Dorsolateral prefrontal cortex (tissue), 122 donors: ENCODE measurements at places on chromosomes 4 and X.

GRCh38 chr4:80767944-80768343 is 262.6 kb upstream of the BMP3 start:
- DNase-seq = no peak

DNA sequence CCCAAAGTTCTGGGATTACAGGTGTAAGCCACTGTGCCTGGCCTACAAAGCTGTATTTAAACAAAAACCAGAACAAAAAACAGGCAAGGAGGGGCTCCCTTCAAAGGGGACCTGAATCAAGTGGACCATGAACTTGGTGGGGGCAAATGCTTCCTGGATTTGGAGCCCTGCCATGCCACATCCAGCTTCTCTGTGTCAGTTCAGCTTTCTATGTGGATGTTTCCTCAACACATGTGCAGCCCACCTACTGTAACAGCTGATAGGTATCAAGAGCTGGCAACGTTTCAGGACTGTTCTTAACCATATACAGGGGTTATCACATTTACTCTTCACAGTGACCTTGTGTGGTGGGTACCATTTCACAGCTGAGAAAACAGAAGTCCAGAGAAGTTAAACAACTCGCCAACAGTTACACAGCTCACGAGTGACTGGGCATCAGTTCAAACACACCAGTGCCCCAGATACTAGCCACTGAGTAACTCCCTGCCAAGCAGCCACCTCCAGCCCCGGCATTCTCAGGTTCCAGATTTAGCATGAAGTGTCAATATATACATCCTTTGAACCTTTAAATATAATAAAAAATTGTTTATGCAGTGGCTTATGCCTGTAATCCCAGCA is 7.5 kb downstream of the GPR143 start:
- no peak for DNase-seq

- no peak for DNase-seq
Observed at GRCh38 chr4:76002176-76002575, 5.1 kb downstream of the CXCL9 start.

DNA sequence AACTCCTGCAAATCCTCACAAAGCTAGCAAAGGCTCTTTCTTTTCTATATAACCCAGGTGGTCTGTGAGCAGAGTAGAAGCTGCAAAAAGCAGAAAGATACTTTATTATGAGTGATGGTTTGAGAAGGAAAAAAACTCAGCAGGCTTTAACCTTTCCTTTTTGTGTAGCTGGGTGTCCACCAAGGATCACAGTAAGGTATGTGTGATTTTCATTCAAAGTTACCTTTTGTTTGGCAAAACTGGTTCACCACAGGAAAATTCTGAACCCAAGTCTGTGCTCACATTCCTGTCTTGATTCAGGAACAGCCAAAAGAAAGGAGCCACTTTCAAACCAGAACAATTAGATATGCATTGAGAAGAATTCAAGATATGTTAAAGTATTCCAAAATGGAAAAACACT is 35.7 kb downstream of the FRAS1 start:
- DNase-seq = no peak

GRCh38 chr4:23737571-23737970 is 152.3 kb downstream of the PPARGC1A start:
- no peak for DNase-seq

DNA sequence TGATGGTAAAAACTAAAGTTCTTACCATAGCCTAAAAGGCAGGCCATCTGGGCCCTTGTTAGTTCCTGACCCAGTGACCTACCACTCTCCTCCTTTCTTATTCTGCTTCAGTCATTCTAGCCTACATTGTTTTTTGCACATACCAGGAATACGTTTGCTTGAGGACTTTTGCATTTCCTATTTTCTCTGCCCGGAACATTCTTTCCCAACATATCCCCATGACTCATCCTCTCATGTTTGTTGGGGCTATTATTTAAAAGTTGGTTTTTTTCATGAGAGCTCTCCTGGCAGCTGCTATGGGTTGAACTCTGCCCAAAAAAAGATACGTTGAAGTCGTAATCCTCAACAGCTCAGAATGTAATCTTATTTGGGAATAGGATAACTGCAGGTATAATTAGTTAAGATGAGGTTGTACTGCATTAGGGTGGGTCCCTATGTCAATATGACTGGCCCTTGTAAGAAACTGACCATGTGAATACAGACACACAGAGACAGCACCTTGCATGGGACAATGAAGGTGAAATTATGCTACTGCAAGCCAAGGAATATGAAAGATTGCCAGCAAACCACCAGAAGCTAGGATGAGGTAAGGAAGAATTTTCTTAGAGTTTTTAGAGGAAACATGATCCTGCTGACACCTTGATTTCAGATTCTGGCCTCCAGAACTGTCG is 138.3 kb upstream of the PDHA2 start:
- no peak for DNase-seq

- no peak for DNase-seq
Observed at GRCh38 chr4:37389366-37389765, 144.8 kb downstream of the NWD2 start.

GRCh38 chrX:2391869-2392606 is 108.7 kb downstream of the DHRSX start:
- DNase-seq = no peak

DNA sequence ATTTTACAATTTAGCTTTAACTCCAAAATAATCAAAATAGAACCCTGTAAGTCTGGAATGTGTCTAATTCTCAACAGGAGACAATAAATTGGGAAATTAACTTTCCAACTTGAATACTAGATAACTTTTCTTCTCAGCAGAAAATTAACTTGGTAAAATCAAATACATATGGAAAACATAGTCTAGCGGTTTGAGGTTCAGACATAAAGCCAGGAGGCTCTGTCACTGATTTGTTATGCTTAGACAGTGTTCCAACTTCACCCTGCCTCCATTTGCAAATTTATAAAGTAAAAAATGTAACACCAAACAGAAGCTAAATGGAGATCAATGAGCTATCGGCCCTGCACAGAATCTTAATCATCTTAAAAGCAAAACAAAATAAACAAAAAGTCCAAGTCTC is 46.3 kb downstream of the TBCK start:
- no peak for DNase-seq
